ENCODE measurements at places on chromosomes 16 and 17. TPM values are rescaled to one million over a fixed set of nuclear protein-coding genes. Genes with fewer than 3 reads are reported as not detected.

The MATCAP1 gene
- total RNA-seq, result 13.7 TPM

DNA sequence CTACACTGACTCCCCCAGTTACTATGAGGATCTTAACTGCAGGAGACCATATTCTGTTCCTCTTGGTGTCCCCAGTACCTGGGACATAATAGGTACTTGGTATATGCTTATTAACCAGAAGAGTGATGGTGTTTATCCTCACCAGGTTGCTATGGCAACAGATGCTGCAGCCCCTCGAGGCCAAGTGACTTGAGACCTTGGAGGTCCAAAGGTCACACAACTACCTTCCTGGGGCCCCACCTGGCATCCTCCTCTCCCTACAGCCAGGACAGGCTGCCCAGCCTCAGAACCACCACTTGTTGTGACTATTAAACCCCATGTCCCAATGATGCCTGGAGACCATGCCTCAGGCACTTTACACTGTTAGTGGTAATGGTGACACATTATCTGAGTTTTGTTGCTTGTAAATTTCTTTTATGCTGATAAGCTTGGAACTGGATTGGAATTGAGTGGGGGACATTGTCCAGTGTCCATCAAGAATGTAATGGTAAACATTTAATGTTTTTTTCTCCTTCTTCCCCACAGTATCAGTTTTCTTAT, 189.4 kb downstream of the CCDC182 start:
- DNase-seq, result no peak

GRCh38 chr17:19590451-19590850, 56.8 kb downstream of the SLC47A1 start:
- DNase-seq, result no peak

DNA sequence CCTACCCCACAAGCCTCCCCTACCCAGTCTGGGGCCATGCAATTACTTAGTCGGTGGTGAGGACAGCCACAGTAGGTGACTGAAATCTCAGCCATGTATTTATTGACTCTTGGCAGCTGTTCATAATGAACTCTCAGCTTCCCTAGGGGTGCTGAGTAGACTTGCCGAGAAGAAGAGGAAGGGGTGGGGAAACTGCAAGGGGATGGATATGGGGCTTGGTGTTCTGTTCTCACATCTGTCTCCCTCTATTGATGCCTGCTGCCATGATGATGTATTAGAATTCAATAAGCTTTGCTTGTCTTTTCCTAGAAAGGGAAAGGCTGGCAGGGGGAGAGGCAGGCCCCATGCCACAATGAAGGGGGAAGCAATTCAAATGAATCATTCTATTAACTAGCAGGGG, 112.9 kb downstream of the GP2 start:
- no peak for DNase-seq
